ENCODE measurements at places on chromosomes 1 and 21. TPM values are rescaled to one million over a fixed set of nuclear protein-coding genes. Genes with fewer than 3 reads are reported as not detected.

SYT2 gene
- total RNA-seq: not detected

SFN gene
- total RNA-seq: 0.62 TPM

DNA sequence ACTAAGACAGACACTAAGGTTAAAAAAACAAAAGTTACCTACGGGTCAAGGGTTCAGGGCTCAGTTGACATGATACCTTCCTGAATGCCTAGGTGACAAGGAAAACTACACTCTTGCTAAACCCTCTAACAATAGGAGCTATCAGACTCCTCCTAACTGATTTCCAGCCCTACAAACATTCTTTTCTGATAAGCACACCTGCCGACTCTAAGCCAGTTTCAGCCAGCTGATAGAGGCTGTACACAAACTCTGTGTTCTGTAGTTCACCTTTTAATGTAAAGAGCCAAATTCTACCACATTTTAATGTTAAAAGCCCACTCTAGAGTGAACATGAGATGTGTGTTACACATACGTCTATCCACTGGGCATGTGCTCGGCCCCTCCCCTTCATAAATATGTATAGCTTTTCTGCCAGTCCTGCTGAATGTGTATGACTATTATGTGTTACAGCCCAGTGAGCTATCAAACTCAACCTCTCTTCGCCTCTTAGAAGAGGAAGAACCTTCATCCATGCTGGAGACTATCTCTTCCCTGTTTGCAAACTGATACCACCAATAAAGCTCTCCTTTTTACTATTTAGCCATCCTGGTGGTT, 40.0 kb upstream of the FAM163A start:
- H3K27me3 ChIP-seq: no peaks in the 10 kb centered on the region
- H3K36me3 ChIP-seq: no peaks in the 10 kb centered on the region
- H3K27ac ChIP-seq: no peak overlapping the region
- no peak for DNase-seq

DNA sequence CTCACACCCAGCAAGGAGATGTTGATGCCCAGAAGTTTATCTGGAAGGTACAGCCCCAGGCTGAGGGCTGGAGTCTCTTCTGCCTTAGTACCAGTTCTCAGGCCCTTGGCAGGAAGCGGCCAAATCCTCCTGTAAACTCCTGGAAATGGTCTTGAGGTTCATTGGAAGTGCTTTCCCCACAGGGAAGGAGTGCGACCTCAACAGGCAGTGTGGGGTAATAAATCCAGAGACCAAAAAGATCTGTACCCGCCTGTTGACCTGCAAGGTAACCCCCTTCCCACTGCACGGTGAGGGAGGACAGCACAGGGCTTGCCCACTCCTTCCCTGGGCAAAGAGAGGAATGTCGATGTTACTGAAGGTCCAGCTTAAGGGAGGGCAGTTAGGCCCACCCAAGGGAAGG, 4.5 kb downstream of the ATXN7L2 start:
- H3K27ac ChIP-seq: no peak overlapping the region
- DNase-seq: no peak
- H3K4me1 ChIP-seq: peaks cover 24% of the 10 kb centered on the region
- no peak overlapping the region for H3K4me3 ChIP-seq
- H3K27me3 ChIP-seq: no peaks in the 10 kb centered on the region

RGS2 gene
- 5.0 TPM for total RNA-seq

DNA sequence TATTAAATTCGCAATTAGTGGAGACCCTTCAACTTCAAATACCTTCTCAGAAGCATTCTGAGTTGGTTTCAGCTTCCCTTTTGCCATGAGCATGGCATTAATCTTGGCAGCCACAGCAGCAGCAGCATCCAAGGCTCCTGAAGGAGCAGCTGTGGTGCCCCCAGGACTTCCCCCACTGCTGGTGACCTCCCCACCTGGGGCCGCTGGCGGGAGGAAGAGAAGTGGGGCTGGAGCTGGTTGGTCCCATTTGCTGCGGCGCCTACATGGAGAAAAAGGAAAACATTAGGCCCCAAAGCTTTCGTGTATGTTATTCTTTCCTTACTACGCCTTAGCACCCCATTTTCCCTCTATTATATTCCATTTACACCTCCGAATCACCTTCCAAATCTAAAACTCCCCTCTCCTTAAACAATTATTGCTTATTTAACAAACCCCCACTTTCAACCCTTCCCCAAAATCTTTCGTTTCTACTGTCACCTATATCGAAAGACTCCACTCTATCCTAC, 569 bp downstream of the KHDC4 start:
- peaks cover 36% of the 10 kb centered on the region for H3K36me3 ChIP-seq
- no peaks in the 10 kb centered on the region for H3K27me3 ChIP-seq
- H3K27ac ChIP-seq: no peak overlapping the region
- peaks cover 32% of the 10 kb centered on the region for H3K4me1 ChIP-seq

DNA sequence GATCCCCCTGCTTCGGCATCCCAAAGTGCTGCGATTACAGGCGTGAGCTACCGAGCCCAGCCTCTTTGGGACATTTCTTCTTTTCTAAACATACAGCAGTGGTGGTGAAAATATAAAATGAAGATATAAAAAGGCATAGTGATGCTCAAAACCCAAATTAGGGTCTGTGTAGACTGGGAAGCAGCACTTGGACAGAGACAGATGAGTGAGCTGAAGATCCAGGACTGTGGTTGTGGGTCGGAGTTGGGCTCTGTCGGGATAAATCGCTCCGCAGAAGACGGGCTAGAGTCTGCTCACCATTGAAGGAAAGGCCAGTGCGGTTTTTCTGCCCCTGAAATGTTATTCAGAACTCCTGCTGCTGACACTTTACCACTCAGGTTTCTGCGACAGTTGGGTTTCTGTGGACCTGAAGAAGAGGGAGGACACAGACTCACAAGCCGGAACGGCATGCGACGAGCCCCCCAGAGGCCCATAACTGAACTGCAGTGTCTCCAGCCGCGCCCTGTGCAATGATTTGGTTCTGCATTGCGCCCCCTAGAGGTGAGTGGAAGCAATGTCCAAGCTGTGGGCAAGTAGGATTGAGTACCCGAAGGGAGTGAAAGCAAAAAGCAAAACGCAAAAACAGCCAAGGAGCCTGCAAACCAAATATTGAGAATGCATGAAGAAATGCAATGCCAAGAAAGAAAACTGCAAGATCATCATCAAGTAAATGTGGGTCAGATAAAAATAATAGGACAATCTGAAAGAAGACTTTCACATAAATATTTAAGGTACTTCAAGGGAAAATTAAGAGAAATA, 66.6 kb downstream of the GABPA start:
- DNase-seq: peak; percentile 85
- peaks cover 3% of the 10 kb centered on the region for H3K4me1 ChIP-seq
- no peak overlapping the region for H3K27ac ChIP-seq
- H3K36me3 ChIP-seq: no peaks in the 10 kb centered on the region
- H3K4me3 ChIP-seq: no peak overlapping the region

CD164L2 gene
- total RNA-seq: not detected

GRCh38 chr1:66197785-66198184, 336.2 kb upstream of the SGIP1 start:
- no peak overlapping the region for H3K4me3 ChIP-seq
- no peak overlapping the region for H3K27ac ChIP-seq
- no peaks in the 10 kb centered on the region for H3K36me3 ChIP-seq
- DNase-seq: no peak

- H3K4me3 ChIP-seq: no peak overlapping the region
- peaks cover 6% of the 10 kb centered on the region for H3K36me3 ChIP-seq
- H3K27me3 ChIP-seq: no peaks in the 10 kb centered on the region
These were observed 41.8 kb downstream of the SKI start for GRCh38 chr1:2269922-2270259.

KRTAP22-1 gene
- total RNA-seq: not detected

LIPI gene
- not detected for total RNA-seq

- H3K4me1 ChIP-seq: no peaks in the 10 kb centered on the region
- H3K27ac ChIP-seq: no peak overlapping the region
- H3K36me3 ChIP-seq: no peaks in the 10 kb centered on the region
These were observed 10.7 kb downstream of the SNX7 start for GRCh38 chr1:98672189-98672588.

GJC2 gene
- 0.55 TPM for total RNA-seq

SEC16B gene
- total RNA-seq: not detected

GRCh38 chr1:9877962-9878361, 32.1 kb downstream of the CTNNBIP1 start:
- no peaks in the 10 kb centered on the region for H3K27me3 ChIP-seq
- no peak overlapping the region for H3K27ac ChIP-seq
- peaks cover 19% of the 10 kb centered on the region for H3K4me1 ChIP-seq
- DNase-seq: no peak
- no peak overlapping the region for H3K4me3 ChIP-seq
- H3K36me3 ChIP-seq: no peaks in the 10 kb centered on the region

GRCh38 chr1:67542747-67543146, 112.5 kb upstream of the SERBP1 start:
- no peak for DNase-seq
- no peaks in the 10 kb centered on the region for H3K36me3 ChIP-seq
- H3K4me1 ChIP-seq: no peaks in the 10 kb centered on the region
- no peak overlapping the region for H3K4me3 ChIP-seq

CD52 gene
- 237 TPM for total RNA-seq

GRCh38 chr1:30005972-30006619, 717.3 kb downstream of the MATN1 start:
- H3K27ac ChIP-seq: no peak overlapping the region
- no peak overlapping the region for H3K4me3 ChIP-seq
- H3K27me3 ChIP-seq: no peaks in the 10 kb centered on the region
- H3K4me1 ChIP-seq: no peaks in the 10 kb centered on the region

MSH4 gene
- total RNA-seq: 0.60 TPM

GRCh38 chr1:168300626-168301025, 19.9 kb downstream of the TBX19 start:
- no peak overlapping the region for H3K27ac ChIP-seq
- peaks cover 4% of the 10 kb centered on the region for H3K4me1 ChIP-seq
- H3K27me3 ChIP-seq: no peaks in the 10 kb centered on the region
- DNase-seq: no peak

DNA sequence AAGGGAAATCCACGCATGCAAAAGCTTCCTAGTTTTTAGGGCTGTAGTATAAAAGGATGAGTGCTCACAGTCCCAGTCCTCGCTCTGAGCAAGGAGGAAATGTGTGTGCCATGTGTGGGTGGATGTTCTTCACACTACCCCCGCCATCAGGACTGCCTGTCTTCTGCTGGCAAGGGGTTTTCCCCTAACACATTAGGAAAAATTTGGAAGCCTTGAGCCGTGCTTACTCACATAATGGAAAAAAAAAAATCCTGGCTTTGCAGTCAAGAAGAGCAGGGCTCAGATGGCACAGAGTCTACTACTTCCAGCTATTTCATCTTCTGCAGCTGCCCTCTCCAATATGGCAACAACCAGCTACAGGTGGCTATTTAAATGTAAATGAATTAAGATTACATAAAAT, 363.1 kb downstream of the PLPP3 start:
- H3K4me3 ChIP-seq: no peak overlapping the region
- no peaks in the 10 kb centered on the region for H3K4me1 ChIP-seq
- H3K27me3 ChIP-seq: no peaks in the 10 kb centered on the region

DNA sequence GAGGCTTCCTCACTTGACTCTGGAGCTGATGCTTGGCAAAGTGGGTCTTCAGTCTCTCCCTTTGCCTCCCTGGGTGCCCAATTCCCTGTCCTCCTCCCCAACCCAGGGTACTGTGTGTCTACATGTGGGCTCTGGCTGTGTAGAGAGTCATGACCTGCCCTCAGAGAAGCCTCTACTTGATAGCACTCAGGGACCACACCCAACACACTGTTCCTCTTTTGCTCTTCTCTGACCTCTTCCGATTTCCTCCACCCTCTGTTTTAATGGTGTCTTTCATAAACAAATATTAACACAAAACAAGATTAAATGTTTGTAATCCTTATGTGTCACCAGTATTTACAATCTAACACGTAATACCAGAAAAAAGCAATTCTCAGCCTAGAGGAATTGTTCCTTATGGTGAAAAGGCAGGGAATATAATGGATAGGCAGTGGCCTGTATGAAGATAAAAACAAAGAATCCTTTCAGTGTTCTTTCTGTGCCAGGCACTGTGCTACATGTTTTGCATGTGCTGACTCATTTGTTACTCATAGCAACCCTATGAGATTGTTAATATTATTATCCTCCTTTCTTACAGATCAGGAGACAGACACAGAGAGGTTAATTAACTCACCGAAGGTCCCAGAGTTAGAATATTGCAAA, 58.2 kb downstream of the HSD3B1 start:
- no peak overlapping the region for H3K27ac ChIP-seq
- peaks cover 8% of the 10 kb centered on the region for H3K4me1 ChIP-seq
- H3K27me3 ChIP-seq: peaks cover 17% of the 10 kb centered on the region
- H3K4me3 ChIP-seq: no peak overlapping the region

DNA sequence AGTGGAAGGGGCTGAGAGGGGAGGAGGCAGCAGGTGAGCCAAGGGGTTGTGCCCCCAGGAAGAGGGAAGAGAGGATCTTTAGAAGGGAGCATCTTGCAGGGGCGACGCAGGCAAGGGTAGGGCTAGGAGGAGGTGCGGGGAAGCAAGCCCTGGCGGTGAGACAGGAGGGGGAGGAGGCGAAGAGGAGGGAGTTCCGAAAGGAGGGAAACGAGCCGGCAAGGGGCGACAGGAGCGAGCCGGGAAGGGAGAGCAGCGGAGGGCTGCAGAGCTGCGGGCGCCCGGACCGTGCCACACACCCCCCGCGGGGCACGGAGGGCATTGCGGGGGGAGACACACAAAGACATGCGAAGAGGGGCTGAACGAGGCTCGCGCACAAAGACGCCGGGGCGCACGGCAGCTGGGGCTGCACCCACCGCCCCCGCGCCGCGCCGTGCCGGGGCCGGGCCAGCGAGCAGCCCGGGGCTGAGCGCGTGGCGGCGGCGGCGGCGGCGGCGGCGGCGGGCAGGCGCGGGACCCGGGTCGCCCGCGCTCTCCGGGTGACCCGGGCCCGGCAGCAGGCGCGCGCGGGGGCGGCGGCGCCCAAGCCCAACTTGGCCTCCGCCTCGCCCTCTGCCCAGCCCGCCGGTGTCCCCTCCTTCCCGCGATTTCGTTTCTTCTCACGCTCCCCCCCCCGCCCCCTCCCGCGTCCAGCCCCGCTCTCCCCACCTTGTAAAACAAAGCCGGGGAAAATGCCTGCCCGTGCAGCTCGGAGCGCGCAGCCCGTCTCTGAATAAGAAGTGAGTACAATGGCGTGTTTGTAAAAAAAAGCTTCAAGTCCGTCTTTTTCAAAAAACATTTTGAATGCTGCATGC, at the start of gene KCNK2:
TSS of gene KCNK2 (plus strand) at position 206 of the 851 bp plus-strand sequence. CDS start 649 bp downstream, outside the sequence.
- peaks cover 54% of the 10 kb centered on the region for H3K27me3 ChIP-seq
- H3K27ac ChIP-seq: no peak within 1 kb of the TSS
- H3K36me3 ChIP-seq: no peaks in the 10 kb centered on the region
- no peak for DNase-seq
- no peak within 1 kb of the TSS for H3K4me3 ChIP-seq

DNA sequence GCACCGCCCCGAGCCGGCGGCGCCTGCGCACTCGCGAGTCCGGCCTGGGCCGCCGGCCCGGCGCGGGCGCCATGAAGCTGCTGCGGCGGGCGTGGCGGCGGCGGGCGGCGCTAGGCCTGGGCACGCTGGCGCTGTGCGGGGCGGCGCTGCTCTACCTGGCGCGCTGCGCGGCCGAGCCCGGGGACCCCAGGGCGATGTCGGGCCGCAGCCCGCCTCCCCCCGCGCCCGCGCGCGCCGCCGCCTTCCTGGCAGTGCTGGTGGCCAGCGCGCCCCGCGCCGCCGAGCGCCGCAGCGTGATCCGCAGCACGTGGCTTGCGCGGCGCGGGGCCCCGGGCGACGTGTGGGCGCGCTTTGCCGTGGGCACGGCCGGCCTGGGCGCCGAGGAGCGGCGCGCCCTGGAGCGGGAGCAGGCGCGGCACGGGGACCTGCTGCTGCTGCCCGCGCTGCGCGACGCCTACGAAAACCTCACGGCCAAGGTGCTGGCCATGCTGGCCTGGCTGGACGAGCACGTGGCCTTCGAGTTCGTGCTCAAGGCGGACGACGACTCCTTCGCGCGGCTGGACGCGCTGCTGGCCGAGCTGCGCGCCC, at the start of gene B3GALT6:
TSS of gene B3GALT6 (plus strand) at position 30 of the 588 bp plus-strand sequence. CDS start at position 72, 42 bp downstream.
- DNase-seq: no peak
- H3K36me3 ChIP-seq: peaks cover 49% of the 10 kb centered on the region
- H3K4me3 ChIP-seq: peak within 1 kb of the TSS; percentile 92
- H3K27me3 ChIP-seq: no peaks in the 10 kb centered on the region

- peak; percentile 56 for DNase-seq
- H3K27me3 ChIP-seq: peaks cover 65% of the 10 kb centered on the region
These were observed 42.8 kb upstream of the DMBX1 start for GRCh38 chr1:46446646-46447498.

All from activated T-helper 2 cell treated with anti-CD3 and anti-CD28 coated beads, Interferon-gamma antibody, Interleukin-2, Interleukin-4, amounts not matched to agents 10 μg/mL and 5 μg/mL and 100 μg/mL, durations not matched to agents 14 hours and 24 hours and 36 hours (primary cell).